CD8-positive, alpha-beta memory T cell (primary cell): ENCODE measurements at places on chromosomes 4 and X. TPM values are rescaled to one million over a fixed set of nuclear protein-coding genes. Genes with fewer than 3 reads are reported as not detected.

- no peak overlapping the region for H3K27ac ChIP-seq
- H3K27me3 ChIP-seq = no peaks in the 10 kb centered on the region
- H3K4me3 ChIP-seq = no peak overlapping the region
- no peaks in the 10 kb centered on the region for H3K36me3 ChIP-seq
- H3K4me1 ChIP-seq = no peaks in the 10 kb centered on the region
Observed at GRCh38 chr4:74858921-74859562, 64.7 kb upstream of the BTC start.

DNA sequence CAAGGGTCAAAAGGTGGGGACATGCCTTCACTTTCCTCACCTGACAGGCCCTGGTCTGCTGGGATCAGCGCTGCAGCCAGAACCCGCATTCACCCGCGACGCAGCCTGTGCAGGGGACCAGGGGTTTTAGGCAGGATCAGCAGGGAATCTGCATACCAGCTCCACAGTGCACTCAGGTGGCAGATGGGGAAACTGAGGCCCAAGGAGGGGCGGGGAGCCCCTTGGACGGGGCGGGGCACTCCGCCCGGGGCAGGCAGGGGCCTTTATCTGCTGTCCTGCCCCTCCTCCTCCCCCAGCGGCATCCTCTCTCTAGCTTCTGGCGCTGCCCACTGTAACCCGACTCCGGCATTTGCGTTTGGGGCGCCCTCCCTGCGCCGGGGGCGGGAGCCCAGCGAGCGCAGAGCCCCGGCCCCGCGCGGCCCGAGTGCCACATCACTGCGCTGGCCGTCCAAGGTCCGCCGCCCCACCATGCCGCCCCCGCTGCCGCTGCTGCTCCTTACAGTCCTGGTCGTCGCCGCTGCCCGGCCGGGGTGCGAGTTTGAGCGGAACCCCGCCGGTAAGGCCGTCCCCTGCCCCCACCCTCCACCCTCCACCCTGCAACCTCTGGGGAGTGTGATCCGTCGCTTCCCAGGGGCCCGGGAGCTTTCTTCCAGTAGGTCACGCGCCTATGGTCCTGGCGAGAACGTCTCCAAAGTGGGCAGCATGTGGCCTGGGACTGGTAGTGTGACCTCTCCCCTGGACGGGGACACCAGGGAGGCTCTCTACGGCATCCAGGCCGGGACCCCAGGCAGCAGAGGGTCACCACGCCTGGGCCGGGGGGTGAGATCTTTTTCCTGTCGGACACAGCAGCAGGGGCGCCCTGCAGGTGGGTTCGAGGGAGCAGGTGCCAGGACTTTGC, at the start of gene CPZ:
CPZ (plus strand) TSS at position 400 of the 898 bp plus-strand sequence; CDS start at position 469, 69 bp downstream.
- H3K4me3 ChIP-seq = no peak within 1 kb of the TSS
- no peaks in the 10 kb centered on the region for H3K4me1 ChIP-seq
- no peaks in the 10 kb centered on the region for H3K36me3 ChIP-seq
- DNase-seq = no peak
- H3K27me3 ChIP-seq = no peaks in the 10 kb centered on the region
- peak within 1 kb of the TSS; percentile 51 for H3K27ac ChIP-seq

- no peak overlapping the region for H3K27ac ChIP-seq
- no peak for DNase-seq
- H3K4me3 ChIP-seq = no peak overlapping the region
- H3K36me3 ChIP-seq = no peaks in the 10 kb centered on the region
- H3K27me3 ChIP-seq = peaks cover 11% of the 10 kb centered on the region
Observed at GRCh38 chr4:7197910-7198309, 5.6 kb downstream of the SORCS2 start.

DNA sequence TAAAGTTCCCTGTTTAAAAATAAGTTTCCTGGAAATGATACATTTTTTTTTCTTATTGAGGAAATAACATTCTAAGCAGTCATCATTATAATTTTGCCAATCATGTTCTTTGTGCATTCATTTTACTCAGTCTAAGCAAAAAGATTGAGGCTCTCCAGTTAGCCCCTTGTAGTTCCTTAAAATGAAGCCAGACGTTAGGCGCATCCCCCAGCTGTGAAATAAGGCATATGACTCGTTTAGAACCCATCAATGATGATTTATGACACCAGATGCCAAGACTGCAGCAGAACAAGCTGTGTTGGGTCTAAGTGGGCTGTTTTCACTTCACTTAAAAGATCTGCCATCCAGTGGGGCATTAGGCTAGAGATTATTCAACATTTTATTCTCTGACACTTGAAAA, 17.0 kb downstream of the PDGFC start:
- no peak for DNase-seq
- H3K36me3 ChIP-seq = no peaks in the 10 kb centered on the region
- H3K27ac ChIP-seq = no peak overlapping the region

DNA sequence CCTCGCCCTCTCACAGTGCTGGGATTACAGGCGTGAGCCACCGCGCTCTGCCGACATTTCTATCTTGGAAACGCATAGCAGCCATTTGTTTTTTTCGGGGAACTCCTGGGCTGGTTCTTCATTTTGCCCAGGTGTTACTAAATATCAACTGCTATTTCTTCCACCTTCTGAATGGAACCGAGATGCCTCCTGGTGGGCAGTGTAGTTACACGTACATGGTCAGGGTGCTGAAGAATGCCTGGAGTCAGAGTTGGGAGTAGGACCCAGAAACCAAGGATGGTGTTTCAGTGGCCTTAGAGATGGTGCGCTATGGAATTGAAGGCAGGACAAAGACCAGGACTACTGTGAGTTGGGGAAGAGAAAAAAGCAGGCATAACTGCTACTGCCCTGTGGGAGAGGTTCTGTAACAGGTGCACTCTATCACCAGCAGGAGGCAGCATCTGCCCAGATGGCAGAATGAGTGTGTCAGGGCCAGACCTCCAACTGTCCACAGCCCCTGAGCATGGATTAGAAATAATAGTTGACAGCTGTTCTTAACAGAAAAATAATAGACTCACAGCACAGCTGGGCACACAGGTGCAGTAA, 81.7 kb downstream of the ZC4H2 start:
- H3K36me3 ChIP-seq = no peaks in the 10 kb centered on the region
- no peak overlapping the region for H3K27ac ChIP-seq
- DNase-seq = peak; percentile 47
- no peaks in the 10 kb centered on the region for H3K4me1 ChIP-seq

DNA sequence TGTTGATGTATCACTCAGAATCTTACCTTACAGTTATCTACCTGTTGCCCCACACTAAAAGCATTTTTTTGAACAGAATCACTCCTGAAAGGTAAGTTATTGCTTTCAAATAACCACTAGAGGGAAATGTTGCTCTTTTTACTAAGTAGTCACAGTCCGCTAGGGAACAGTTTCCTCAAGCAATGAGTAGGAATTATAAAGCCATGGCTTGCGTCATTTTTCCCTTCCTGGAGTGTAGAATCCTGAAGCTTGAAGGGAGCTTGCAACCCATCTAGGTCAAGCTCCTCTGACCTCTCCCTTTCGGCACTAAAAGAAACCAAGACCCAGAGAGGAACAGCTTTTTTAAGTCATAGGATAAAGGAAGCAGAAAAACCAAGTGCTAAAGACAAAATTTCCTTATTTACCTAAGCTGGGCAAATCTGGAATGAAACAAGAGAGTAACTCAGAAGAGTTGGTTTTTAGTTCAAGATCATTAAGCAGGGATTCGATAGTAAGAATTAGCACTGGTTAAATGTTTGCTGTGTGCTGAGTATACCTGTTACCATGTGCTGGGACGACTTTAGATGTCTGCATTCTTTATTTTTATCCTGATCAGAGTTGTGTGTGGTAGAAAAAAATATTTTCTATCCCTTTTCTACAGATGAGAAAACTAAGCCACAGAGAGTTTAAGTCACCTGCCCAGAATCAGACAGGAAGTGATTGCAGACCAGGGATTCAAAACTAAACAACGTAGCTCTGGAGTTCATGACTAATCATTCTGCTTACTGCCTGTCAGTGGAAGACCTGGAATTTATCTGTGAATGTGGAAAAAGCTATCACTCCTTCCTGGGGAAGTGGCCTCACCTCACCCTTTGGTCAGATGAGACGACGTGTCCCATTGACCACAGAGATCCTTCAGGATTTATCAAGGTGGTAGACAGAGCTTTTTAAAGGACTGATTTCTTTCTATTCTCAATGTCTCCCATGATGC, 631.5 kb downstream of the RAB28 start:
- H3K4me3 ChIP-seq = no peak overlapping the region
- H3K27me3 ChIP-seq = no peaks in the 10 kb centered on the region
- H3K4me1 ChIP-seq = no peaks in the 10 kb centered on the region
- H3K36me3 ChIP-seq = no peaks in the 10 kb centered on the region
- H3K27ac ChIP-seq = no peak overlapping the region

DNA sequence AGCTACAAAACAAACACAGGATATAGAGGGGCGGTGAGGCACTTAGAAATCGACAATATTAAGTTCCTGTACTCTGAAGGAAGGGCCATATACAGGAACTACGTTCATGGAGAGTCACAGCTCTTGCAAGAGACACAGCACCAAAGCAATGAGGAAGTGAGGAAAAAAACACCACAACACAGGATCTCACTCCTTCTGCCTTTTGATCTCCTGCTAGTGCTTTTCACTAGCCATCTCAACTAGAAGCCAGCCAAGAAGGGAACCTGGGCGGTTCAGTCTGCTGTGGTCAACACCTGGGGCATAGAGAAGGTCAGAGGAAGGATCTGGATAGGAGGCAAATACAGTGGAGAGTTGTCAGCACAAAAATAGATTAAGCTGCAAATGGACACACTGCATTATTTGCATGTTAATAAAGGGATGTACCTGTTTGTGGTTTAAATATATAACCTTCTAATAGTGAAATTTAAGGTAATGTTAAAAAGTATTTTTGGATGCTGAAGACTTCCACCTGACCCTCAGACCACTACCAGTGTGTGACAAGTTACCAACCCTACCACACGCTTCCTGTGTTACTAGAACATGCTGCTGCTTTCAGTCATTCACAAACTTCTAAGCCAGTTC, 104.6 kb downstream of the DTHD1 start:
- no peaks in the 10 kb centered on the region for H3K27me3 ChIP-seq
- H3K36me3 ChIP-seq = no peaks in the 10 kb centered on the region
- H3K4me1 ChIP-seq = peaks cover 22% of the 10 kb centered on the region
- H3K4me3 ChIP-seq = peak overlapping the region; percentile 0
- H3K27ac ChIP-seq = peak overlapping the region; percentile 18

- H3K27me3 ChIP-seq = no peaks in the 10 kb centered on the region
- H3K4me1 ChIP-seq = no peaks in the 10 kb centered on the region
- no peak for DNase-seq
- no peak overlapping the region for H3K27ac ChIP-seq
Observed at GRCh38 chr4:182715548-182715947, 201.6 kb downstream of the DCTD start.

- no peaks in the 10 kb centered on the region for H3K4me1 ChIP-seq
- no peak overlapping the region for H3K27ac ChIP-seq
- H3K27me3 ChIP-seq = no peaks in the 10 kb centered on the region
- no peaks in the 10 kb centered on the region for H3K36me3 ChIP-seq
- DNase-seq = no peak
- no peak overlapping the region for H3K4me3 ChIP-seq
Observed at GRCh38 chrX:139063364-139063763, 351.8 kb upstream of the FGF13 start.

The NWD2 gene
- polyA plus RNA-seq = not detected
